ENCODE measurements at places on chromosomes 11 and 22. TPM values are rescaled to one million over a fixed set of nuclear protein-coding genes. Genes with fewer than 3 reads are reported as not detected.

The STK33 gene
- total RNA-seq, result not detected

The OR4D5 gene
- not detected for total RNA-seq

The ABTB2 gene
- total RNA-seq, result 0.07 TPM

GRCh38 chr11:111589886-111590499 lies 12.3 kb upstream of the SIK2 start:
- no peak for DNase-seq

DNA sequence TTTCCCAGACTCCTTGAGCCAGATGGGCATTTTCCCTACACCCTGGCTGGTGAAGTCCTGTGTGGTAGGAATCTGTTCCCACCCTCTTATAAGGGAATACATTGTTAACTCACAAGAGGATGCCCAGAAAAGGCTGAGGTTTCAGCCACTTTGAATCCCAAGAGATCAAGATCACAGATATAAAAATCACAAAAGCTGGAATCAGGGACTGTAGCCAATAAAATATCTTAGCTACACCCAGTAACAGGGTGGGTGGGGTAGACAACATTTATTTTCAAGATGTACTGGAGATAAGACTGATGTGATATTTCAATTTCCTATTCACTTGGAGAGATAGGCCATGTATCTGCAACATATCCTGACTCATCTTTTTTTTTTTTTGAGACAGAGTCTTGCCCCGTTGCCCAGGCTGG lies 50.3 kb downstream of the COPB1 start:
- DNase-seq, result no peak

GRCh38 chr11:66720899-66721470 lies 8.0 kb downstream of the SPTBN2 start:
- DNase-seq, result no peak

GRCh38 chr22:48919187-48919590 lies 908.5 kb downstream of the BRD1 start:
- no peak for DNase-seq

DNA sequence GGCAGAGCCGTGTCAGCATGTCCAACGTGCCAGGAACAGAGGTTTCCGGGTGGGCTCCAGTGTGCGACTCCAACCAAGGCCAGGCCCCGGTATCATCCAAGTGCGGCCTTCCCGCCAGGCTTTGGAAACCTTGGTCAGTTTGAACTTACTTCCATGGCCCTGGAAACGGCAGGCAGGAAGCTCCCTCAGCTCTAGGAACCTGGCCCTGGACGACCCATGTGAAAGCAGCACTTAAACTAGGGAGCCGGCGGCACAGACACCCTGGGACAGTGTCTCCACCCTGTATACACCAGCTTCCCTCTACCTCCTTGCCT lies 65.2 kb downstream of the MYH9 start:
- DNase-seq, result no peak

GRCh38 chr11:35919244-35919643 lies 24.6 kb upstream of the LDLRAD3 start:
- no peak for DNase-seq

DNA sequence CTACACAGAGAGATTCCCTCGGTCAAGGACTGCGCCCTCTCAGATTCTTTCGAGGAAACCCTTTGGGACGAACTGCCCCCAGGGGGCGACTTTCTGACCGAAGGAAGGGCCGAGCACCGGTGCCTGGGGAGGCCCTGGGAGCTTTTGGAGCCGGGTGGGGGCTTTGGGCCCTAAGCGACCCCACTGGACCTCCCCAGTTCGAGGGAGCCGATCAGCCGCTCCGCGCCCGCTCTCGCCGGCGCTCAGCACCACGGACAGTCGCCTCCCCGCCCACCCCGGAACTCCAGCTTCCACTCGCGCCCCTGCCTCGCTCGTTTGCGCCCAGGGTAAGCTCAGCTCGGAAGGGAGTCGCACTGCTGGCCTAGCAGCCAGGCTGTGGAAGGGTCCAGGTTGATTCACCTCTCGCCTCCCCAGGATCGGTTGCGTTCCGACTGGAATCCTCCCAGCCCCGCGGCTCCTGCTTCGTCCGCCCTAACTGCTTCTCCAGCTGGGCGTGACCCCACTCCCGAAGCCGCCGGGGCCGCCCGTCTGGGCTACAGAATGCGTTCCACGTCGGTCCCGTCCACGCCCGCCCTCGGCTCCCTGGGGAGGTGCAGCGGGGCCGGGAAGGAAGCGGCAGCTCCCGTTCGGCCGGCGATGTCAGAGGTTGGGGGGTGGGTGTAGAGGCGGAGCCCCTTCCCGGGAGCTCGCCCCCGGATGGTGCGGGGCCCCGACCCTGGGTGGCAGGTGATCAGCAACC lies 428 bp downstream of the SCN3B start:
- no peak for DNase-seq

GRCh38 chr22:43088627-43088983 lies 586 bp downstream of the TTLL1 start:
- no peak for DNase-seq

- DNase-seq, result no peak
Observed at GRCh38 chr11:129315781-129316579, 59.7 kb upstream of the BARX2 start.

GRCh38 chr11:67538823-67539505 lies 15.7 kb upstream of the CABP2 start:
- DNase-seq, result no peak

Measured in OCI-LY7 (cell line).